ENCODE measurements at places on chromosomes 2 and 18.

GRCh38 chr2:226790431-226790830 lies 9.2 kb downstream of the IRS1 start:
- DNase-seq: no peak

DNA sequence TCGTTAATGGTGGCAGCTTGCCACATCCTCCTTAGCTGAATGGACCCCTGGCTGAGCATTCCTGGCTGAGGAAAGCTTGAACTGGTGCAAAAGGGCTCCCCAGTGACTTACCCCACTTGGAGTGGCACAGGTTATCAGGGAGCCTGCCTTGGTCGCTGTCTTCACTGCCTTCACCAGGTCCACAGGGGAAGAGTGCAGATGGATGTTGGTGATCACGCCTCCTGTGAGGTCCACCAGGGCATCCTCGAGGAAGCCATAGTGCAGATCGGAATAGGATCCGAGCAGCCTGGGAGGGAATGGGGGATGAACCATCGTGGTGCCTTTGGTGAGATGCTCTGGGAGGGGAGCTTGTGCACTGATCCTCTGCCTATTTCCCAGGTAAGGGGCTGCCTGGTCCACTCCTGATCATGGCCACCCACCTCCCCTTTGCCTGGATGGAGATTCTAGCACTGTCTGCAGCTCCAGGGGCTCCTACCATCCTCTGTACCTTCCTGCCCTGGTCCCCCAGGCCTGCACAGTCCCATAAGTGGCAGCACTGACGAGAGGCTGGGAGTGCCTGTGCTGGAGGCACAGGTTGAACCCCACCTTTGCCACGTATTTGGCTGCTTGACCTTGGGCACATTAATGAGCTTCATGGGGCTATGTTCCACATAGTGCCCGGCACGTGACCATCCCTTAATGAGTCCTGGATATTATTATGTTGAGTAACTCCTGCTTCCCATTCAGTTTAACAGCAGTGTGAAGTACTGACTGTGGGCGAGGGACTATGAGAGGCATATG lies 43.0 kb downstream of the CAPN13 start:
- no peak for DNase-seq

DNA sequence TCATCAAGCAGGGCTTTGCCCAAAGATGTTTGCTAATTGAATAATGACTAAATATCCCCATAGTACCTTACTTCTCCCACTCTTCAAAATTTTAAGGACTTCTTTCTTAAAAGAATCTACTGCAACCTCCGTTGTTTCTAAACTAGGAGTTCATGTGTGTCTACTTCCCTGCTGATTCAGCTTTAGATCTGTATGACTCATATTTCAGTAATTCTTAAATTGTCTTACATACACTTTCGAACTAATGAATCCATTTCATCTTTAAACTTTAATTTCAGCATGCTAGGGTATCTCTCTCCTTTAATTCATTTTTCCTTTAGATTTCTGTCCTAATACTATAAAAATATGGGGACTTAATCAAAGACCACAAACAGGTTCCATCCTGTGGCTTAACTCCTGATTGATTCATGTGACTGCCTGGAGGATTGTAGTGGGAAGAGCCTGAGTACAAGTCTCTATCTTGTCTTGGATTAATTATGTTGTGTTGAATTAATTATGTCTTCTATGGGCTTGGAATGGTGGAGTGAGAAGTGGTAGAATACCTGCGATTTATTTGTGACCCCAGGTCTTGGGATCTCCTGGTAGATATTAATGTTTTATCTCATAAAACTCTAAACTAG lies 24.9 kb upstream of the COL5A2 start:
- DNase-seq: no peak

DNA sequence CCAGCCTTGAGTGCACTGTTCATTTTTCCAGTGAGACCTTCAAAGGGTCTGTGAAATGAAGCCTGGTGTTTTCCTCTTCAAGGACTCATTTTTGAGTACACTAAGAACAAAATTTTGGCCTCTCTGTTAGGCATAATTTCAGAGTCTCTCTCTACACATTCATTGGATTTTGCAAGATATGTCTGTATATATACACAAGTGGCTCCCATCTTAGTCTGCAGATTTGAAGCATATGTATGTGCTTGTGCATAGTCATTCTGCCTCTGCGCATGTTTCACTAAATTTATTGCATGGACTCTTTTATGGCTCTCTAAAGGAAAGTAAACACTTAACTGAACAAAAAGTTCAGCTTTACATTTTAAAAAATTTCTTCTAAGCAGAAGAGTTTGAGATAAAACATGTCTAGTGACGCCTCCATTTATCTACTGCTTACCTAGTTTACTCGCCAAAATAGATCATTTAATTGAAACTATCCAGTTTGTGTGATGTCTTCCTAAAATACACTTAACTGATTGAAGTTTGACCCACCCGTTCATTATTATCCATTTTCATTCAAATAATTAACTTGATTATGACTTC lies 145.9 kb downstream of the FMNL2 start:
- no peak for DNase-seq

GRCh38 chr18:45084206-45084605 lies 403.5 kb downstream of the SETBP1 start:
- DNase-seq: no peak

Data from stimulated activated CD8-positive, alpha-beta memory T cell treated with anti-CD3 and anti-CD28 coated beads, Interleukin-15, amount 100 ng/mL, for 48 hours (primary cell).